Lower lobe of right lung (tissue), 2 donors: ENCODE measurements at places on chromosomes 1 and 21. TPM values are rescaled to one million over a fixed set of nuclear protein-coding genes. Genes with fewer than 3 reads are reported as not detected.
A peak's percentile ranks its signal among the peaks of the same experiment; 100 is the strongest.

DNA sequence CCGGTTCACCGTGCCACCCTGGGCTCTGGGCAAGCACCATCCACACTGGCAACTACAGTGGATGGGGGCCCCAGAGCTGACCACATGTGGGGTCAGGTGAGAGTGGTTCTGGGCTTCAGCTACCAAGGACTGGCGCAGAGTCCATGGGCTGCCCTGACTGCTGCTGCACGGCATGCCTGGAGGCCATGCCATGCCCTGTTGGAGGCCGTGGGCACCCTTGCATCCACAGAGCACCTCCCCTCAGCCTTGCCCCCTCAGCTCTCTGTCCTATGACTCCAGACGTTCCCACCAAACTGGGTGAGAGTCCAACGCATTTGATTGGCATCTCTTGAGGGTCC is 15.5 kb downstream of the MORN1 start:
- DNase-seq, result no peak

Gene ELAPOR1
- 24.4 TPM for total RNA-seq

Gene PCBP3
- total RNA-seq, result 4.5 TPM

DNA sequence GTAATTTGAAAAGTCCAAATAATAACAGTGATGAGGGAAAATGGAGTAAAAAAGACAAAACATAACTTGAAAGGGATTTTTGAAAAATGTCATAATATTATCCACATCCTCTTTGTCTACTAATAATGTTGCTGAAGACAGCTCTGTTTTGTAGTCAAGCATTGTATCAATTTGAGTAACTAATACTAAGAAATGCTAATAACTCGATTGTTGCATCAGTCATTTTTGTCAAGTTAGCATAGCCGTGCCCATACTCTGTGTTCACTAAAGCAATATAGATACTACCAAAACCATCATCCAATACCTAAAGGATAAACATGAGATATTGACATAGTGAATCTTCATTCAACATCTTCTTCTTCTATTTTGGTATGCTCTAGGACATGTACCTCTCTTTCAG is 17.3 kb downstream of the PDC start:
- no peak for DNase-seq

Gene AHDC1
- 23.7 TPM for total RNA-seq

Gene SYCP1
- not detected for total RNA-seq

- peak; percentile 87 for DNase-seq
Measured at GRCh38 chr1:226634166-226634588, 85.6 kb downstream of the STUM start.

- DNase-seq, result peak; percentile 79
Measured at GRCh38 chr21:44846485-44847260, 26.8 kb downstream of the PTTG1IP start.

- DNase-seq, result no peak
Measured at GRCh38 chr1:6666696-6667095, 34.9 kb downstream of the DNAJC11 start.

DNA sequence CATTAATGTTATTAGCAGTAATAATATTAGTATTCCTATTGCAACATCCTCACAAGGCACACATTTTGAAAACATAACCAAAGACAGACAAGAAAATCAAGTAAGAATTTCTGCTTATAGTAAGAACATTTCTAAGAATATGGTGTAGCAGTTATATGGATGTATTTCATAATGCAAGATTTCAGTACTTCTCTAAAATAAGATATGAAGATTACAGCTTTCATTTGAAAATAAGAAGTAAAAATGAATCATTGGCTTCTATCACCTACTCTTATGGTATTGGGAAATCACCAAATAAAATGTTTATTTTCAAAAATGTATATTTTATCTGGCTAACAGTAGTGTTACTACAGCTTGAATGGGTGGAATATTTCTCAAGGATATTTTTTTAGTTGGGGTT is 103.8 kb upstream of the USP25 start:
- no peak for DNase-seq

GRCh38 chr1:116170721-116171589 is 59.8 kb downstream of the MAB21L3 start:
- DNase-seq, result no peak

GRCh38 chr21:26405071-26405470 is 168.0 kb downstream of the CYYR1 start:
- DNase-seq, result no peak

Gene KCNK1
- total RNA-seq, result 9.7 TPM

DNA sequence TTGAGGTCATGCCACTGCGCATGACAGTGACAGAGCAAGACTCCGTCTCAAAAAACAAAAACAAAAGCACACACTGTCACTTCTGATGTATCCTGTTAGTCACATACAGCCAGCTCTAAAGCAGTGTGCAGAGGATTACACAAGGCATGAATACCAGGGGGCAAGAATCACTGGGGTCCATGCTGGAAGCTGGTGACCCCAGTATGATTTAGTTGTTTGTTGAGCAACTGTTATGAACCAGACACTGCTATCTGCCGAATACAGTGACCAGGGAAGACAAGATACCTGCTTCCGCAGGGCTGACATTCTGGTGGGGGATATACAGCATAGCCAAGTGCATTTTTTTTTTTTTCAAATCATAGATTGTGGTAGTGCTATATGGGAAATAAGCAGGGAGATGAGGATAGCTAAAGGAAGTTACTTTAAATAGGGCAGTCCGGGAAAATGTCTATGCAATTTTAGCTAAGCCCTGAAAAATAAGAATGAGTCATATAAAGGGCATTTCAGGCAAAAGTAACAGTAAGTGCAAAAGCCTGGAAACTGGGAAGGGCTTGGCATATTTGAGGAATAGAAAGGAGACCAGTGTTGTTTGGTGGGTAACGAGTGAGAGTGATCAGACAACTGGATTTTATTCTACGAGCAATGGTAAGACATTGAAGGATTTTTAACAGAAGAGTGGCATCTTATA is 69.7 kb downstream of the ADSS2 start:
- DNase-seq, result no peak

Gene MECR
- total RNA-seq, result 16.9 TPM

DNA sequence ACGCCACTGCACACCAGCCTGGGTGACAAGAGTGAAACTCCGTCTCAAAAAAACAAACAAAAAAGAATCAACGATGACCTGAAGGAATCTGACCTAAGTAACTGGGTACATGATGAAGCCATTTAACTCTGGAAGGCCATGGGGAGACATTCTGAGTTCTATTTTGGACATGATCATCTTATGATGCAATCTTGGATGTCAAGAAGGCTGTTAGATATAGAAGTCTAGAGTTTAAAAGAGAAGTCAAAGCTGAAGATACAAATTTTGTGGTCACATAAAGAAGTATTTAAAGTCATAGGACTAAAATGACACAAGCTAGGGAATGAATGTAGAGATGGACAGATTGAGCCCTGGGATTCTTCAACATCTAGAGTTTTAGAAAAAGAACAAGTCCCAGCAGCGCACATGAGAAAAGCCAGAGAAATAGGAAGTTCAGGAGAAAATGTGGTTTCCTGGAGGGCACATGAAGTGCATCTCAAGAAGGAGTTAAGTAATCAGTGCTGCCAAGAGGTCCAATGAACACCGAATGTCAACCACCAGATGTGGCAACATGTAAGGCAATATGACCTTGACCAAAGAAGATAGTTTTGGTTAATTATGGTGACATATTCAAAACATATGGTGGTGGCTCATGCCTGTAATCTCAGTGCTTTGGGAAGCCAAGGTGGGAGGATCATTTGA is 26.8 kb downstream of the ELK4 start:
- DNase-seq, result no peak

- DNase-seq, result no peak
Measured at GRCh38 chr1:145601593-145601992, 6.2 kb upstream of the GPR89A start.

DNA sequence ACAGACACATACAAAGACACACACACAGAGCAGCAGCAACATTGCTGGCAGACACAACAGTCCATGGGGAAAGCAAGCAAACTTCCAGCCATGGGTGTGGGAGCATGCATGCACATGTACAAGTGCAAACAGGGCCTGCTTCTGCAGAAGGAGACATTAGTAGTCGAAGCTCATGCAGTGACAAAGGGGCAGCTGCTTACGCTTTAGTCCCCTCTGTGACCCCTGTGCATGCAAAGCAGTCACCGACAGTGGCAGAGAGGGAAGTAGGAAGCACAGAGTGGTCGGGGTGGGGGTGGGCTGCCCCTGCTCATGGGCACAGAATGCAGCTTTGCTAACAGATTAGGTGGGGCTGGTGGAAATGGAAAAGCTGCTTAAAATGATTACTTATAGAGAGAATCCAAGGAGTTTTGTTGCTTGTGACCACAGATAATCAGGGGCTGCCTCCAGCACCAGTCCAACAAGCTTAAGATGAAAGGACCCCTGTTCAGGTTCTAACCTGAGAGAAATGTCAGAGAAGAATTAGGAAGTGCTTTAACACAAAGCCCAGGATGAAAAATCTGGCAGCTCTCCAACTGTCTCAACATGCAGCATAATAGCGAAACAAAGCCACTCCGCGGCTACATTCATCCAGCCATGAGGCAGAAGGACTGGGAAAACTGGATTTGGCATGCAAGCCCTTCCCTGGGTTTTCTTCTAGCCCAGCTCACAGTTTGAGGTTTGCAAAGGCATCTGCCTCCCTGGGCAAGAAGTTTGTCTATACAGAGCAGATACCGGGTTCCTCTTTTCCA is 378.9 kb downstream of the KCNH1 start:
- DNase-seq, result no peak

DNA sequence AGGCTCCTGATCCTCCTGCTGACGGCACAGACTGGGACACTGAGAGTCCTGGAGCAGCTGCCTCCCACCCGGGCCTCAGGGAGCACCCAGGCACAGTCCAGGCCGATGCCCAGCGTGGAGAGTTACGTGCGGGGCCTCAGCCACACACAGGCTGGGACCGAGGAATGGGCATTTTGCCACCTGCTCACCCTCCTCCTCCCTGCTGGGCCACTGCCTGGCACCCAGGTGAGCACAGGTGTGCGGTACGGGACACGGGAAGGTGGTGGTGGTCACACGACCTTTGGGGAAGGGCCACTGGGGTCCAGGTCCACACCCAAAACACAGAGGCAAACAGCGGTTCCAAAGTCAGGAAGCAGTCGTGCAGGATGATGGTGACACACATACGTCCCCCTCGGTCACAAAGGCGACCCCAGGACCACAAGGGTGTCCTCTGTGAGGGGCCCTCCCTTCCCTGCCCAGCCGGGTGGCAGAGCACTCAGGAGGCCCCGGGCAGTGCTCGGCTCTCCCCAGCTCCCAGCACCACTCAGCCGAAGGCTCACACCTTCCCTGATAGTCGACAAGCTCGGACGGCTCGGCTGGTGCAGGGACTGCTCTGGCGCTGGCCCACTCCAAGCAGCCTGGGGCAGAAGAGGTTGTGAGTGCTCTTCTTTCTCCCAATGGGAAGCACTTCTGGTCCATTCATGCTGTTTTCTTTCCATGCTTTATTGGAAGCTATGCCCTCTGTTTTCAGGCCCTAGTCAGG is 14.3 kb downstream of the MORN1 start:
- peak; percentile 38 for DNase-seq

DNA sequence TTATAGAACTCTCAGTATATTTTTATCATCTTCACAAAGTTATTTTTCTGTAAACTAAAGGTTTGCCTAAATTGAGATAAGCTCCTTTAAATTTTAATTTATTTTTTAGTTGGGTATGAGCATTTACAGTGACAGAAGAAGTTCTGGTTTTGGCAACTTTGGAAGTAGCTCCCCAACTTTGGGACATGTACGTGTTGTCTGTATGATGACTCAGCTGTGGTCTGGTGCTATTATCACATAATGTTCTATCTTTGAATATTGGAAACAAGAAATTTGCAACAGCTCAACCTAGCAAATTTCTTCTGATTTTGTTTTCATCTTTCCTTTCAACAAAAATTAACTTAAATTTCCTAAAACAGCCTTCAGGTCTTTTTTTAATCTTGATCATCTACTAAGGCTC is 46.6 kb upstream of the C1orf105 start:
- DNase-seq, result no peak

GRCh38 chr1:236727521-236727920 is 41.2 kb downstream of the ACTN2 start:
- DNase-seq, result no peak

- no peak for DNase-seq
Measured at GRCh38 chr1:182649041-182649440, 35.3 kb downstream of the RGS8 start.

Gene FHAD1
- 14.3 TPM for total RNA-seq

Gene SPATA21
- not detected for total RNA-seq

- no peak for DNase-seq
Measured at GRCh38 chr1:7350804-7351203, 420.3 kb upstream of the VAMP3 start.

- DNase-seq, result no peak
Measured at GRCh38 chr1:45772971-45773370, 22.5 kb upstream of the IPP start.

DNA sequence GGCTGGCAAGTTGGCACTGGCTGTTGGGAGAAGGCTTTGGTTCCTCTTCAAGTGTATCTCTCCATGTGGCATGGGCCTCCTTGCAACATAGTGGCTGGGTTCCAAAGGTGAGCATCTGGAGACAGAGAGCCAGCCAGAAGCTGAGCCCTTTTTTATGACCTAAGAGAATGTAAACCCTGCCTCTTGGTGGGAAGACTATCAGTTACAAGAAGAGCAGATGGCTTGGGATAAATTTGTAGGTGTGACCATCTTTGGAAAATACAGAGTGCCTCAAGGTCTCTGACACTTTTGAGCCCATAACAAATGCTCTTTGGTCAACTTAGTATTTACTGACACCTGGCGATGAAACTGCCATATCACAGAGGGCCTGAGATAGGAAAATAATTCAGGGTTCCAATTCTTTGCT is 31.4 kb upstream of the PRELP start:
- DNase-seq, result no peak

- no peak for DNase-seq
Measured at GRCh38 chr1:19081218-19081893, 124.9 kb upstream of the IFFO2 start.

- DNase-seq, result no peak
Measured at GRCh38 chr1:95073446-95073845, 695 bp upstream of the ALG14 start.

GRCh38 chr1:112308716-112309115 is 87.3 kb upstream of the CTTNBP2NL start:
- no peak for DNase-seq

Gene PRELP
- 47.5 TPM for total RNA-seq

Gene SERINC2
- 32.3 TPM for total RNA-seq

DNA sequence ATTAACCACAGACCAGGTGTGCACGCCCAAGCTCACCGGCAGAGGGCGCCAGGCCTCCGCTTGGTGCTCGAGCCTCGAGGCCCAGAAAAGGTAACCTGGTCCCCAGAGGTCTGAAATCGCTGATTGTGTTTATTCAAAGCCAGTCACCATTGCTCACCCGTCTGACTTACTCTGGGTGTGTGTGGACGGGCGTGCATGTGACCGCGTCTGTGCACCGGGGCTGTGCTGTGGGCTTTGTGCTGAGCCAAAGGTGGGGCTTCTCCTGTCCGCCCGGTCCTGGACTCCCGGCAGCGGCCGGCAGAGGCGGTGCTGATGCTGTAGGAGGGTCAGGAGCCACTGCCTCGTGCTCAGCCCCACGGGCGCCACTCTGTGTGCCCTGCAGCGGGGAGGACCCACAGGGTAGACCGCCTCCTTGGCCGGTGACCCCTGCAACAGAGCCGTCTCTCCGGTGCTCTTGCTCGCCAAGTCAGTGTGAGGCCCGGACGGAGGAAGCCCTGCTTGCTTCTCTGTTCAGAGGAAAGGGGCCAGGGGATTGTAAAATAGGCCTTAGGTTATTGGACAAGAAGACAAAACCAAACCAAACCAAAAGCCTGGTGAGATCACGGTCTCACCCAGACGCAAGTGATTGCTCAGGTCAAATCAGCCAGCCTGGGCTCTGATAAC is 32.0 kb upstream of the BTG2 start:
- DNase-seq, result peak; percentile 92
